ENCODE measurements at places on chromosomes 16 and 17. TPM values are rescaled to one million over a fixed set of nuclear protein-coding genes. Genes with fewer than 3 reads are reported as not detected.

DNA sequence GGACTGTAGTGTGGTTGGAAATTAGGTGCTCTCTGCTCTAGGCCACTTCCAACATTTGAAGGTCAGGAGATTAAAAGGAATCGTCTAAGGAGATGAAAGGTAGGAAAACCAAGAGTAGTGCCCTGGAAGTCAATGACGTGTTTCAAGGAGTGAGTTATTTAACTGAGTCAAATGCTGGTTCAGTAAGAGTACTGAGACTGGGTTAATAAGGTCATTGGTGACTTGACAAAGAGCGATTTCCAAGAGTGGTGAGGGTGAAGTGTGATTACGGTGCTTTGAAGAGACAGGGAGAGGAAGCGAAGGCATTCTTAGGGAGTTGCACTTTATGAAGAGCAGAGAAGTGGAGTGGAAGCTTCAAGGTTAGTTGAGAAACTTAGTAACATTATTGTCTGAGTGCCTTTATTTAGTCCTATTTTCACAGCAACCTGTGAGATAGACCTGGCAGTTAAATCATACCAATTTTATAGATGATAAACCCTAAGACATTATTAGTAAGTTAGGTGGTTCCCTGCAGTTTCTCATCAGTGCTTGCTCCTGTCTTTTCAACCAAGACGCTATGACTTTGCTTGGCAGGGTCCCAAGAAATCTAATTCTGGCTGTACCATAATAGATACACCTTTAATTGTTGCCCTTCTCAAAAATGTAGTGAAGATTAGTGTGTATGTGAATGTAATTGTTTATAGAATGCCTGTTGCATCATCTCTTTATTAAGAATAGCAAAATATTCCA, 5.9 kb downstream of the ZNF207 start:
- peaks cover 24% of the 10 kb centered on the region for H3K4me1 ChIP-seq
- DNase-seq, result no peak
- peak overlapping the region; percentile 31 for H3K4me3 ChIP-seq
- H3K36me3 ChIP-seq, result peaks cover 70% of the 10 kb centered on the region

GRCh38 chr17:67759355-67760171, 41.8 kb downstream of the NOL11 start:
- no peak overlapping the region for H3K4me3 ChIP-seq
- no peaks in the 10 kb centered on the region for H3K27me3 ChIP-seq
- H3K27ac ChIP-seq, result no peak overlapping the region
- peaks cover 4% of the 10 kb centered on the region for H3K36me3 ChIP-seq
- DNase-seq, result no peak
- H3K4me1 ChIP-seq, result peaks cover 8% of the 10 kb centered on the region

- DNase-seq, result no peak
- no peak overlapping the region for H3K4me3 ChIP-seq
- H3K27ac ChIP-seq, result no peak overlapping the region
Measured at GRCh38 chr16:7938175-7938574, 605.5 kb downstream of the RBFOX1 start.

GRCh38 chr16:56341656-56342399, 83.5 kb downstream of the AMFR start:
- H3K4me3 ChIP-seq, result no peak overlapping the region
- H3K27me3 ChIP-seq, result peaks cover 21% of the 10 kb centered on the region
- H3K36me3 ChIP-seq, result no peaks in the 10 kb centered on the region

SLC16A6 gene
- 0.19 TPM for total RNA-seq

CD79B gene
- not detected for total RNA-seq

All from Calu3 (cell line).